Activated T-helper 1 cell treated with anti-CD3 and anti-CD28 coated beads, Interleukin-12 subunit alpha, Interleukin-12 subunit beta, Interleukin-2, Interleukin-4 antibody, amounts not matched to agents 30 ng/mL and 10 ng/mL and 1 ng/mL, durations not matched to agents 14 hours and 24 hours and 36 hours (primary cell): ENCODE measurements at places on chromosomes 13 and 19.

GRCh38 chr19:28601723-28602440 is 611.1 kb downstream of the UQCRFS1 start:
- no peak for DNase-seq
- H3K4me3 ChIP-seq = no peak overlapping the region
- H3K36me3 ChIP-seq = no peaks in the 10 kb centered on the region
- H3K4me1 ChIP-seq = no peaks in the 10 kb centered on the region
- H3K27me3 ChIP-seq = no peaks in the 10 kb centered on the region

GRCh38 chr13:94712812-94713560 is 641 bp upstream of the SOX21 start:
- no peak overlapping the region for H3K27ac ChIP-seq
- H3K4me3 ChIP-seq = peak overlapping the region; percentile 59
- H3K36me3 ChIP-seq = peaks cover 1% of the 10 kb centered on the region
- peaks cover 75% of the 10 kb centered on the region for H3K27me3 ChIP-seq
- H3K4me1 ChIP-seq = peaks cover 10% of the 10 kb centered on the region

GRCh38 chr13:44660050-44660449 is 83.9 kb upstream of the TSC22D1 start:
- H3K27ac ChIP-seq = no peak overlapping the region
- H3K4me3 ChIP-seq = no peak overlapping the region
- peaks cover 9% of the 10 kb centered on the region for H3K27me3 ChIP-seq
- H3K4me1 ChIP-seq = no peaks in the 10 kb centered on the region
- DNase-seq = no peak
- H3K36me3 ChIP-seq = no peaks in the 10 kb centered on the region

DNA sequence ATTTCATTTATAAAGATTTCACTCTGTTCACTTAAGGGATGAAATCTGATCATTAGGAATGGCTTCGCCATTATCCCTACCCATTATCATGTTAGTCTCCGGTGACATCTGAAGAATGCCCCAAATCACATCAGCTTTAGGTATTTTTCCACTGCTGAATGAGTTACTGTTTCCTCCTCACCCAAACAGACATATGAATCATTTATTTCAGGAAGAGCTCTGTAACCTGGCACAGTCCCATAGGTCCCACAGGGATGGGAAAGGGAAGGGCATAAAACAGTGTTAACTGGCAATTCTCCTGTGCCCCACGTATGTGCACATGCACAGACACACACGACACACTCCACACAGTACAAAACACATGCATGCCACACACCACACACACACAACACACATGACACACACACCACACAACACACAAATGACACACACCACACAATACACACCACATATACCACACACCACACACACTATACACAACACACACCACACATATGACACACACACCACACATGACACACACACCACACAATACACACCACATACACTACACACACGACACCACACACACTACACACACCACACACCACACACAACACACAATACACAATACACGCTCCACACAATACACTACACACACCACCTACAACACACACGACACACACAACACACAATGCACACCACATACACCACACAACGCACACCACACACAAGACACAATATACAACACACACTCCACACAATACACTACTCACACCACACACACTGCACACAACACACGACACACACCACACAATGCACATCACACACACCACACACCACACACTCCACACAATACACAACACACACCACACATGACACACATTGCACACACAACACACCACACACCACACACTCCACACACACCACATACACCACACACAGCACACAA is 15.4 kb downstream of the TMEM255B start:
- peaks cover 9% of the 10 kb centered on the region for H3K4me1 ChIP-seq
- no peak overlapping the region for H3K27ac ChIP-seq
- no peak for DNase-seq

DNA sequence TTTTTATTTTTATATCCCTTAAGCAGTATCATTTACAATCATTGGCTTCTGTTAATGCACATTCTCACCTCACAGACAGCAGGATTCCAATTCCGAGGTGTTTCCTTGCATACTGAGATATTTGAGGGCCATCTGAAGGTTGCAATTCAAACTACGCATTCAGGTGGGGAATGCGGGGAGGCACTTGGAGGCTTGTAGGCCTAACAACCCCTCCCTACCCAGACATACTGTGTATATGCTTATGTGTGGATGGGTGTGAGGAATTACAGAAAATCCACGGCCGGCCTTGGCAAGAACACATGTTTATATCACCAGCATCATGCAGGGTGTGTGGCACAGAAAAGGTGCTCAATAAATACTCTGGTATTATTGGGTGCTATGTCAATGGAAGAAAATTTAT is 43.3 kb upstream of the PCDH8 start:
- no peaks in the 10 kb centered on the region for H3K36me3 ChIP-seq
- H3K4me1 ChIP-seq = no peaks in the 10 kb centered on the region
- no peak overlapping the region for H3K27ac ChIP-seq
- no peak overlapping the region for H3K4me3 ChIP-seq

GRCh38 chr13:77919246-77919920 is 752 bp upstream of the EDNRB start:
- peaks cover 8% of the 10 kb centered on the region for H3K4me1 ChIP-seq
- no peak overlapping the region for H3K27ac ChIP-seq
- H3K36me3 ChIP-seq = no peaks in the 10 kb centered on the region
- no peak for DNase-seq
- no peak overlapping the region for H3K4me3 ChIP-seq

DNA sequence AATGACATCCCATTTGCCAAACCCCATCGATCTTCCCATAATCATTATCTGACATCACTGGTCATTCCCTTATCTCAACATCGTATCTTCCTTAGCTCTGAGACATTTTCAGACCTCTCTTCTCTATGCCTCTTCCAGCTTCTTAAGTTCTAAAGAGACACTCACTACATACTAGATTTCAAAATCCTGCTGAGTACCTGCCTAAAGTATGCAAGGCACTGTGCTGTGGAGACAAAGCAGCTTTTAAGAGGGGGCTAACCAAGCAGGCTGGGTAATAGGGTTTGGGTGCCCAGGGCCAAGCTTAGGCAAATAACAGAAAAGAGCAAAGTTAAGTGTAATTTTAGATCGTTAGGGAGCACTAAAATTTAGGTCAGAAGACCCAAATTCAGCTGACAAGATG is 3.4 kb upstream of the POMP start:
- H3K4me1 ChIP-seq = peaks cover 52% of the 10 kb centered on the region
- no peak overlapping the region for H3K27ac ChIP-seq
- no peaks in the 10 kb centered on the region for H3K27me3 ChIP-seq
- peaks cover 26% of the 10 kb centered on the region for H3K36me3 ChIP-seq

- no peak overlapping the region for H3K27ac ChIP-seq
- DNase-seq = no peak
- H3K4me1 ChIP-seq = peaks cover 25% of the 10 kb centered on the region
- H3K4me3 ChIP-seq = peak overlapping the region; percentile 2
- no peaks in the 10 kb centered on the region for H3K36me3 ChIP-seq
Measured at GRCh38 chr19:10008184-10008765, 2.0 kb downstream of the COL5A3 start.

DNA sequence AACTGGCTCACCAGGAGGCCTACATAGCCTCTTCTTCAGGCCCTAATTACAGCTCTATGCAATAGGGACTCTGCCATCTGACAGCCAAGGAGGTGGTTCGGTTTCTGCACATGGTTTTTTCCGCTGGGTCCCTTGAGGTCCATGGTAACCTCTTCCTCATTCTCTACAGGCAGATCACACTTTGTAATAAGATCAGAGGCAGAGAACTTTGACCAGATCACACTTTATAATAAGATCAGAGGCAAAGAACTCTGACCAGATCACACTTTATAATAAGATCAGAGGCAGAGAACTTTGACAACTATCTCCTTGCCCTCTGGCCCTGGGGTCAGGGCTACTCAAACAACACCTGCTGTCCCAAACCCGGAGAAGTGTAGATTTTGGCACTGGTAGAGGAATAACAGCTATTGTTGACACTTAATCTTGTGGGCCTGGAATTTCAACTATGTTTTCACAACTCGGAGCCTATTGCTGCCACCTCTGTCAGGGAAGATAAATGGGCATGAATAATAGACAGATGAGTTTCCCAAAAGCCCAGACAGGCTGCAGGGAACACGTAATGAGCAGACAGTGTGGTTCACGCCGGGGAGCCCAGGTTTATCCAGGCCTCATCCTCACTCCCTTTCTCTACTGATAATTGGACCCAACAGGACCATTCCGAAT is 246.1 kb downstream of the UQCRFS1 start:
- no peak overlapping the region for H3K4me3 ChIP-seq
- H3K27ac ChIP-seq = no peak overlapping the region
- no peaks in the 10 kb centered on the region for H3K27me3 ChIP-seq
- no peaks in the 10 kb centered on the region for H3K36me3 ChIP-seq
